ENCODE measurements at places on chromosomes 5 and 9.

DNA sequence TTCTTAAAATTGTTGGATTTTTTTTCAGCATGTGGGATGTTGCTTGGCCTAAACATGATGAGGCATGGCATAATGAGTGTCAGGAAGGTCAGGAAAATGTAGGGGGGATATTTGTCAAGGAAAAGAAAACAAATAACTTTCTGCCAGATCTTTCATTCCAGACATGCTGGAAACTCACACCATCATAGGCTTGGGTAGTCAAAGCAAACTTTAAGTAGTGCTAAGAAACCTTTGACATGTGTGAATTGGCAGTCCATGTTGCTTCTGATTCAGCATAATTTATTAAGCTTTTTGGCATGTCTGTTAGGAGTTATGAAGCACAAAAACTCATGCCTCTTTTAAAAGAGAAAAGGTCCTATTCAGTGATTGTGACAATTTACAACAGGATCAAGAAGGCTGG lies 61.3 kb upstream of the MTAP start:
- peak; percentile 54 for DNase-seq

DNA sequence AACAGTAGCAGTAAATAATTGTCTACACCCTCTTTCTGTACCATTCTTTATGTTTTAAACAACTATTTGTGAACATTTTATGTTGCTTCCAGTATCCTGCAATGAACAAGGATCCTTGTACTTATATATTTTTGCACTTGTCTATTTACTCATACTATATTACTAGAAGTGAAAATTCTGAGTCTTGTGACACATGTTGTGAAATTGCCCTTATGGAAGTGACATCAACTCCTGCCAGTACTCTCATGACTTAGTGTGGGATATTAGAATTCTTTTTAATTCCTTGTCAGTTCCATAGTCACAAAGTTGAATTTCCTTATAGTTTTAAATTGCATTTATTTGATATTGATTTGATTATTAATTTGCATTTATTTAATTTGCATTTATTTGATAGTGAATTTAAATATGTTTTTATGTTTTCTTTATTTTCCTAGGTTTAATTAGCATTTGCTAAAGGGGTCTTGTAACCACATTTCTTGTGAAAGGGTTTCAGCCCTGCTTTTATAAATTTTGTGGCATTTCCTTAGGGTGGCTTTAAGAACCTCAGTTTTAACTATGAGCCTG lies 27.7 kb downstream of the PARP8 start:
- no peak for DNase-seq

DNA sequence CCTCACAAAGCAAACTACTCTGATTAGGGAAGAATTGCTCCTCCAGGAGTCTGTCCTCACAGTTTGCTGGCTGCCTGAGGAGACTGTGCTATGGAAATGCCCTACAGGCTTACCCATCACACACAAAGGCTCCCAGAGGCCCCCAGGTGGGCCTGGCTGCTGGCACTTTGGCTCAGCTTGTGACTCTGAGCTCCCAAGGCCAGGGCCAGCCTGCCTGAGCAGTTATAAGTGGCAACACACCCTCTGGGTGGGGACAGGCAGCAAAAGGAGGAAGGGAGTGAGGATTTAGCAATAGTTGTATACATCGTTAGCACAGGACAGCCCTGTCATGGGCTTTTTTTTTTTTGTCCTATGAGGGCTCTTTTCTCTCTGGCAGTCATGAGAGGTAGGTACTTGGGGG lies 103.5 kb downstream of the DAPK1 start:
- DNase-seq = no peak

DNA sequence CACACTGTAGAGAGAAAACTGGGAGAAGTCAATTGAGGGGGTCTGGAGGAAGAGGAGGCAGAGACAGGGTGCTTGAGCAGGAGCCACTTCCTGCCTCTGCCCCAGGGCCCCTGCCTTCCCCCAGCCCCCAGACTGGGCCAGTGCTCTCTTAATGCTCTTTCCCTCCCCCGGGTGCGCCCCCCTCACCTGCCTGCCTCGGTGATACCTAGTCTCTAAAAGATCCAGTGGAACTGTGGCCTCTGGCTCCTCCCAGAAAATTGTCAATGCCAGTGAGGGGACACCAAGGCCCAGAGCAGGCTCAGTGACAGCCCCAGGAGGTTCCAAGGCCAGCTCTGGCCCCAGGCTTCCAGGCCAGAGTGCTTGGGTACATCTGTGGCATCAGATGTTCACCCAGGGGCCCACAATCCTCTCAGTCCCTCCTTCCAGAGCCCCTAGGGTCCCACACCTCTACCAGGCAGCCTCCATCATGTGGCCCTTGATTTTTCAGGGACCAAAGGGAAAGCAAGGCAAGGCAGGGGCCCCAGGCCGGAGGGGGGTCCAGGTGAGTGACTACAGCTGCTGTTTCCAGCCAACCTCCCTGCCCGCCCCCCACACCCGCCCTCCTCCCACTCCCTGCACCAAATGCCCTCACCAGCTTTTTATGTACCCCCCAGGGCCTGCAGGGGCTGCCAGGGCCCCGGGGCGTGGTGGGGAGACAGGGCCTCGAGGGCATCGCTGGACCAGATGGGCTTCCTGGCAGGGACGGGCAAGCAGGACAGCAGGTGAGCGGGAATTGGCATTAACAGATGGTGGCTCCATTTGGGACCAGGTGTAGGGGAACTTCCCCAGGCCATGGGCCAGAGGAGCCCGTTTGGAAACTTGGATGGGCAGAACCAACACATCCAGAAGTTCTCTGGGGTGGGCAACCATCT lies 33.1 kb upstream of the ORM1 start:
- DNase-seq = no peak

DNA sequence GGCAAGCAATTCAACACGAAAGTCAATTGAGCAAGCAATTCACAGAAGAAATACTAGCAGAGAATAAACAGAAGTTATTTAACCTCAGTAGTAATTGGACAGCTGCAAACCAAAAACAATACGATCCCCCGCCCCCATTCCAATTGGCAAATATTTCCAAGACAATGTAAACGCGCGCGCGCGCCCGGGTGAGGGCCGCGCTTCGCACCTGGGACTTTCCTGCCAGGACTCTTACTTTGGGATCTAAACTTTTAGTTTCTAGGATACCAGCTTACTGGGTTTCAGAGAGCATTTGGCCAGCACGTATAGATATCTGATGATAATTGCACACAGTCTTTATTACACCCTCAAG lies 8.6 kb downstream of the RUFY1 start:
- DNase-seq = peak; percentile 31
